NCI-H2171 (cell line): ENCODE measurements at places on chromosomes 7 and 10.

- DNase-seq = no peak
These were observed 90.1 kb downstream of the MKI67 start for GRCh38 chr10:128036011-128036615.

- no peak for DNase-seq
These were observed 56.1 kb upstream of the PDLIM1 start for GRCh38 chr10:95346715-95347401.

DNA sequence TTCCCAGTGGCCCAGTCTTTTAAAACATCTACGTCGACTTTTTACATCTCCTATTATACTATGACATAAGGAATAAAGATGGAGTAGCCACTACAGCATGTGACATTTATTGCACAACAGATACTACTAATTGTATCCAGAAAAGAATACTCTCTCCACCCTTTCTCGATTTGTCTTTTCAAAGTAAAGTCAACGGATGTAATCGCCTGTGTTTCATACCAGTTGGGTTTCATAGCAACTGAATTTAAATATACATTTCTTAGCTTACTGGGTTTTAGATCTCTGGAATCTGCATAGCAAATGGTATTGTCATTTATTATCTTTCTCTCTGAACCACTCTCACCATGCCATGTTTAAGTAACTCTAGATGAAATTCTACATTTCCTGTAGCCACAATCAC lies 86.4 kb upstream of the TRIL start:
- DNase-seq = no peak

GRCh38 chr7:159095979-159096411 lies 48.7 kb downstream of the VIPR2 start:
- DNase-seq = no peak

DNA sequence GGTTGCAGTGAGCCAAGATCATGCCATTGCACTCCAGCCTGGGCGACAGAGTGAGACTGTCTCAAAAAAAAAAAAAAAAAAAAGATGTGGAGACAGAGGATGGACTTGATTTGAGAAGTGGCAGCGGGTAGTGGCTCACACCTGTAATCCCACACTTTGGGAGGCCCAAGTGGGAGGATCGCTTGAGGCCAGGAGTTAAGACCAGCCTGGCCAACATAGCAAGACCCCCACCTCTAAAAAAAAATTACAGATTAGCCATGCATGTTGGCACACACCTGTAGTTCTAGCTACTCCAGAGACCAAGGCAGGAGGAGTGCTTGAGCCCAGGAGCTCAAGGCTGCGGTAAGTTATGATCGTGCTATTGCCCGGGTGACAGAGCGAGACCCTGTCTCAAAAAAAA lies 24.3 kb upstream of the ASCC1 start:
- DNase-seq = no peak

DNA sequence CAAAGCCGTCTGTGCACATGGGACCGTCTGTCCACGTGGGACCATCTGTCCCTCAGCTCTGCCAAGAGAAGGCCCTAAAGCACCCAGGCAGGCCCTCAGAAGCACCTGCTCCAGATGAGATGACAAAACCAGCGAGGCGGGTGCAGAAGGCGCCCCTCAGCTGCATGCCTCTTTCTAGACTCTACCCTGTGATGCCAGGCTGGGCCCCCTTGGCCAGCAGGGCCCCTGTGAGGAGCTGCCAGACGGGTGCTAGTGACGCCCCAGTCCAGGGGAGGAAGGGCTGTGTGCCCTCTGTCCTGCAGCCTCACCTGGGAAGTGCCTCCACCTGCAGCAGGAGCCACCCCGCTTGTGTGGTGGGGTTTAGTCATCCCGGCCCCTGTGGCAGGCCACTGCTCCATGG lies 309.2 kb upstream of the SHH start:
- no peak for DNase-seq

GRCh38 chr10:88194041-88194887 lies 330.8 kb downstream of the PTEN start:
- no peak for DNase-seq

DNA sequence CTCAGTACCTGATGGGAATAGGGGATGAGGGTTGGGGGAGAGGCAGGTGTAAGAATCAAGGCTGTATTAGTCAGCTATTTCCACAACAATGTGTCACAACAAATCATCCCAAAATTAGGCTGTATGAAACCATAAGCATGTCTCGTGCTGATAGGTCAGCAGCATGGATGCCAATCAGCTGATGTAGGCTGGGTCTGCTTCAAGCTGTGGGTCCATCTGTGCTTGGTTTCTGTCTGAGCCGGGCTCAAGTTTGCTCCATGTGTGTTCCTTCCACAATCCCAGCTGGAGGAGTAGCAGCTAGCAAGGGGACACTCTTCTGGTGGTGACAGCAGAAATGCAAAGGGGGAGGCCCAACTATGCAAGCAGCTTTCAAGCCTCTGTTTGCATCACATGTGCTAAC lies 97.9 kb upstream of the ZNF746 start:
- DNase-seq = no peak
